SJCRH30 (cell line): ENCODE measurements at places on chromosomes 7 and 10.

DNA sequence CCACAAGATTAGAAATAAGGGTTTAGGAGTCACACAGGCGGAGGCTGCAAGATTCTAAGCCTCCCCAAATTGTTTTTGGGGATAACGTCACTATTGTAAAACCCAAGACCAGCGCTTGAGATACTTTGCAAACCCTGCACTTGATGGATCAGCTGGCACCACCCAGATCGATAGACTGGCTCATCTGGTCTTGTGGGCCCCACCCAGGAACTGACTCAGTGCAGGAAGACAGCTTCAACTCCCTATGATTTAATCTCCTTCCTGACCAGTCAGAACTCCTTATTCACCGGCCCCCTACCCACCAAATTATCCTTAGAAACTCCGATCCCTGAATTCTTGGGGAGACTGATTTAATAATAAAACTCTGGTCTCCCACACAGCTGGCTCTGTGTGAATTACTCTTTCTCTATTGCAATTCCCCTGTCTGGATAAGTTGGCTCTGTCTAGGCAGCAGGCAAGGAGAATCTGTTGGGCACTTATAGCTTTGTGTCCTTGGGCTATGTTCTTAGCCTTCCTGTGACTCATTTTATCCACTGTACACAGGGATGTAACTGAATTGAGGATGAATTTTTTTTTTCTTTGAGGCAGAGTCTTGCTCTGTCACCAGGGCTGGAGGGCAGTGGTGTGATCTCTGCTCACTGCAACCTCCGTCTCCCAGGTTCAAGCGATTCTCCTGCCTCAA lies 64.4 kb upstream of the CARD11 start:
- no peak for DNase-seq

DNA sequence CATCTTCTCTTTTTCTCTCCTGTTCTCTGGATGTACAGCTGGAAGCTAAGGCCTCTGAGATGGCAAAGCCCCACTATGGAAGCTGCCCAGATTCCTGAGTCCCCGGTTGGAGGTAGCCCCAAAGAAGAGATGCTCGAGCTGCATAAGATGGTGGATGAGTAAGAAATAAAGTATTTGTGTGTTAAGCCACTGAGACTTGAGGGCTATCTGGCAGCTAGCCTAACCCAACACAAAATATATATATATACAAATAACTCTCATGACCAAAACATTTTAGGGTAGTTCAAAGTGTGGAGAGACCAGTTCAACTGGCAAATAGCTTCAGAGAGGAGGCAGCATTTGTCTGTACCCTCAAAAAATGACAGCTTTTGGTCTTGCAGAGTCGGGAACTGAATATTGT lies 72.4 kb upstream of the PDE1C start:
- no peak for DNase-seq

- peak; percentile 71 for DNase-seq
These were observed at the start of gene CDK5 for GRCh38 chr7:151057506-151057988. CDK5 (minus strand) TSS chr7:151057897; CDS start chr7:151057848, 49 bp downstream.

- DNase-seq = no peak
These were observed 87.9 kb downstream of the FZD1 start for GRCh38 chr7:91352091-91352490.

DNA sequence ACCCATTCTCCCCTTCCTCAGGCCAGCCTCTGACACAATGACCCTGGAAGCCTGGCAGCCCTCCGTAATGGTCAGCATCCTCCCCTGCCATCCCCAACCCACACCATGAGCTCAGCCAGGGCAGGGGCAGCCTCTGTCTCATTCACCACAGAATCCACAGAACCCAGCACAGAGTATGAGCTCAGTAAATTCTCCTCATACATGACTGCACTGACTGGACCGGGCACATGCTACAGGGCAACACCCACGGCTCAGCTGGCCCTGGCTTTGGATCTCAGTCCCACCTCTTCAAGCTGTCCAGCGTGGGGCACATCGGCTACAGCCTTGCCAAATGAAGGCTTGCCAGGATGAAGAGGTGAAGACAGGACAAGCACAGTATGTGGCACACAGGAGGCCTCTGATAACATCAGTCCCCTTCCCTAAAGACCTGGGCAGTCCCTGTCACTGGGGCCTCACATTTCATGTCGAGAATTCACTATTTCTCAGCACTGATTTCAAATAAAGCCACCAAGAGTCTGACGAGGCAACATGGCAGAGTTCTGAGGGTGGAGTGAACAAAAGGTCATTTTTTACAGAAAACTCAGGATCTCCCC lies 7.9 kb downstream of the GPRIN2 start:
- DNase-seq = no peak

DNA sequence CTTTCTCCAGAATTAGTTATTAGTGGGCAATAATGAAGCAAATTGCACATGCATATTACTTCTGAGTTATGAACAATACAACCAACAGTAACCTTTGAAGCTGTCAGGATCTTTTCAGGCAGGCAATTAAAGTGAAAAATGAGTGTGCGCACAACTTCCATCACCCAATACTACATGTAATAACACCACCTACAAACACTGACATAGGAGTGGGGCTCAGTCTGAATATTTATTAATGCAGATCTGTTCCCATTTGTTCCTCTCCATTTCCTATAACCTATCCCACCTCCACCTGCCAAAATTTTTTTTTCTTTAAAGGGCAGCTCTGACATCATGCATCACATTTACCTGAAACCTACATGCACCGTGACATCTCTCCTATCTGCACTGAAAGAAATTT lies 177.2 kb downstream of the JAZF1 start:
- DNase-seq = no peak

DNA sequence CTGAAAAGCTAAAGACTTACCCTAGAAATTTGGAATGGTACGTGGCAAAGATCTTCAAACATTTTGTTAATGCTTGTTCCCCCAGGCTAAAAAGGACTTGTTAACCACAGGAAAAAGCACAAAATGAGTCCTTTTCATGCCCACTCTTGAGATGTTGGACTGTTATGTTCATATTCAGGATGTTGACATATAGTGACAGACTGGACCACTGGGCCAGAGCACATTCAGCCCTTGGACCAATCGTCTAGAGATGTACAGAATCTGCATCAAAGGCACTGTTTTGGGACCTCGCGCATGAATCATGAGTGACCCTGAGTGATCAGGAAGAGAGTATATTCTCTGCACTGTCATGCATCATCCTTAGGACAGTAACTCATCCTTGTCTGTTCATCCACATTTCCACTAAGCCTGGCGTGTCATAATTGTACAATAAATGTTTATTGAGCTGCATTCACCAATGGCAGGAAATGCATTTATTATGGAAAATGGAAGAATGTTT lies 25.3 kb downstream of the TARP start:
- no peak for DNase-seq

GRCh38 chr10:84607044-84607443 lies 278.7 kb downstream of the CCSER2 start:
- DNase-seq = peak; percentile 20

GRCh38 chr7:2399848-2400587 lies 3.4 kb upstream of the CHST12 start:
- DNase-seq = peak; percentile 88

DNA sequence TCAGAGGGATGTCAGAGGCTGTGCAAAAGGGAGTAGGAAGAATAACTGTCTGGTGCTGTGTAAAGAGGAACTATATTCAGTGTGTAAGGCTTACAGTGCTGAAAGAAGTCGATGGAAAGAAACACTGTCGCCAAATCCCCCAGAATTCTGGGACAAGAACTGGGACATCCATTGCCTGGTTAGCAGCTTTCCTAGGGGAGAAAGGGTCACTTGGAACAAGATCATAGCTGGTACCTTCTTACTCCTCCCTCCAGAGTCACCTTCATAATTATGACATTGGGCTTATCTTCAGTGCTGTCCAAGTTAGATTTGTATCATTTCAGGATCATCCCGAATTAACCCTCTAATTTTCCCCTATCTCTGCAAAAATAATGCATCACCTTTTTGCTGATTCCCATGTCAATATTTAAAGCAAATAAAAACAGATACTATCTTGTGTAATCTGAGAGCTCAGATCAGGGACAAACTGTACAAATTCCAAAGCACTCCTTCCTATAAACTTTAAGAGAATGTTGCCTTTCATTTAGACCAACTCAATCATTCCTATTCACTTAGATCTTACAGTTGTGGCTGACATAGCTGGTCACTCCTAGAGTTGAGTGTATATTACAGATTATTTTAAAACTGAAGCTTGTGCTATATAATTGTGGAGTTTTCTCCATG lies 96.5 kb downstream of the DNAH11 start:
- DNase-seq = no peak

- DNase-seq = no peak
These were observed 137.7 kb downstream of the PTPRN2 start for GRCh38 chr7:158449942-158450341.

- DNase-seq = no peak
These were observed 9.7 kb downstream of the SFMBT2 start for GRCh38 chr10:7401156-7401555.

DNA sequence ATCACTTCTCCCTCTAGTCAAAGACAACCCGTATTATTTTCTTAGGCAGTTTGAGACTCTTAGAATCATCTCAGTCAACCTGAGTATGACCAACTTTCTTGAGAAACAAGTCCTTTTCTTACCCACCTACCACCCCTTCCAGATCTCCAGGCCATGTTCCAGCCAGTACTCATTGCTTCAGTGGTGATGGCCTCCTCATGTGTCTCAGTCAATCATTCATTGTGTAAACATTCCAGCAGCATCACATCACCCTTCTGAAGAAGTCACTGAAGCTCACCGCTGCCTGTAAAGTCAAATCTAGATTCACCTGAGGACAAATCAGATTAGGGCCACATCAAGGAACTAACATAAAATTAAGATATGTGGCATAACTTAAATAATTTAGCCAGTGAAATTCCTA lies 467.2 kb upstream of the NRP1 start:
- peak; percentile 51 for DNase-seq

GRCh38 chr10:110141871-110142635 lies 65.4 kb upstream of the MXI1 start:
- no peak for DNase-seq

DNA sequence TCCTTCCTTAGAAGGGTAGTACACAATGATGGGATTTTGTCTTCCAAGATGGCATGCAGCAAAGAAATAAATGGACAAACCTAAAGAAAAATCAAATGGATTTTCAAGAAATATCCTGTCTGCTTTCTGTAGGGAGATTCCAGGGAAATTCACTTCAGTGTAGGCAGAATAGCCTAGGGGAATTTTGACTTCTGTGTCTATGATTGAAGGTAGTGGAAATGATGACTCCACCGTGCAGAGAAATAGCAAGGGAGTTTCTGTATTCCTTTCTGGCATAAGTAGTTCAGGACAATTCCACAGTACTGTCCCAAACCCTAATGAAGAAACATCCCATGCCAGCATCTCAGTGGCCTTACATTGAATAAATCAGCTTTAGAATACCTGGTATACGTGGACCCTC lies 9.5 kb downstream of the ATOH7 start:
- no peak for DNase-seq

- DNase-seq = no peak
These were observed 3.1 kb upstream of the CLIP2 start for GRCh38 chr7:74286131-74286530.

- DNase-seq = no peak
These were observed 150.9 kb downstream of the CELF2 start for GRCh38 chr10:11168423-11169090.

- DNase-seq = peak; percentile 93
These were observed 4.7 kb downstream of the MYL10 start for GRCh38 chr7:101624246-101625001.

GRCh38 chr7:126685596-126685995 lies 567.1 kb downstream of the GRM8 start:
- no peak for DNase-seq

- no peak for DNase-seq
These were observed 327.2 kb downstream of the MDFIC start for GRCh38 chr7:115249080-115249479.

DNA sequence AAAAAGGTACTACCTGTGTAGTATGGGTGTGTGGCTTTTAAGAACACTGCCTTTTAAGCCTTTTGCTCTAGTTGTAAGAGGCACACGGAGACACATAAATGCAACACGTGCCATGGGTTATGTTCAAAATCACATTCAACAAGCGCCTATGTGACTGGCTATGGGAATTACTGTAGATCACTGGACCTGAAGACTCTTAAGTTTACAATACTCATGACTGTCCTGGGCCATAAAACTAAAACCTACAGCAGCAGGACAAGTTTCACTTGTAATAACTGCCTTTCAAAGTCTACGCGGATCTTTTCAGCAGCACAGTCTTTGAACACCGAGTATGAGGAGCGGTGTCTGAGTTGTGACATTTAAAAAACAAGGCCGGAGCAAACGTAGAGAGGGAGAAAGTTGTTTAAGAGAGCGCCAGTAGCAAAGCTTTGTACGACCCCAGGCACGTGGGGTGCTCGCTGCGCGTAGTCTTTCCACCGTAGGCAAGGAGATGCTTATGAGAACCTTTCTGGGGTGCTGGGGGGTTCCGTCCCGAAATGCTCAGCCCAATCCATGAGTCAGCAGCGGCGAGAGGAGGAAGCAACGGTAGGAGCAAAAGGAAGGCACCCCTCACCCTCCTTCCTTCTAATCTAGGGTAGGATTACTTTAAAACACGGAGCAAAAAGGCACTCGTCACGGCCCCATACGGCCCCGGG lies 662 bp downstream of the DNAJC2 start:
- DNase-seq = peak; percentile 22

- no peak for DNase-seq
These were observed 28.4 kb upstream of the FOXL3 start for GRCh38 chr7:261341-262250.
